ENCODE measurements at places on chromosomes 11 and 22.

DNA sequence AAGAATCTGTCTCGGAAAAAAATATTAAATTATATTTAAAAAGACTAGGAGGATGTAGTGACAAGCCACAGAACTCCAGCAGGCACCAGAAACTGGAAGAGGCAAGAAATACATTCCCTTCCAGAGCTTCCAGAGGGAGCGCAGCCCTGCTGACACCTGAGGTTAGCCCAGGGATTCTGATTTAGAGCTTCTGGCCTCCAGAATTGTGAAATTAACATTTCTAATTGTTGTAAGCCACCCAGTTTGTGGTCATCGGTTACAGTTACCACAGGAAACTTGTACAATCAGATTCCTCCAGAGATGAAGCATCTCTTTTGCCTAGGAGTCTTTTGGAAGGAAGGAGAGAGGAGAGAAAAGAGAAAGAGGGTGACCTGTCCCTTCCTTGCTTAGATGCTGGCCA, 6.4 kb upstream of the UBASH3B start:
- no peak for DNase-seq

DNA sequence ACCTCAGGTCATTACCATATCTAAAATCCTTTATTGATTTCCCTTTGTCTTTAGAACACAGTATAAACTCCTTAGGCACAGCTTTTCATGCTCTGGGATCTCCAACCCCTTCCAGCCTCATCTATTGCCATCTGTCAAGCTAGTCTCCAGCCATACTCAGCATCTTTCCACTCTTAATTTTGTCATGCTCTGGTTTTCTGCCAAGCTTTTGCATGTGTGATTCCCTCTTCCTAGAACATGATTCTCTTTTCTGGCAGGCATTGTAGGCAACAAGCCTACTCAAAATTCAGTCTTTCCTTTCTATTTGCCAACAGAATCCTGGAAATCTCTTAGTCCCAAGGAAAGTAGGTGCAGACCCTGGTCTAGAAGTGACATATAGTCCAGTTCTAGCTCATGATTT, 35.5 kb upstream of the SLC6A5 start:
- no peak for DNase-seq

GRCh38 chr22:30582788-30583545, 8.5 kb upstream of the GAL3ST1 start:
- DNase-seq: no peak

GRCh38 chr11:129700701-129701100, 114.9 kb upstream of the TMEM45B start:
- DNase-seq: no peak

- no peak for DNase-seq
Observed at GRCh38 chr22:46792061-46792796, 29.8 kb downstream of the TBC1D22A start.

DNA sequence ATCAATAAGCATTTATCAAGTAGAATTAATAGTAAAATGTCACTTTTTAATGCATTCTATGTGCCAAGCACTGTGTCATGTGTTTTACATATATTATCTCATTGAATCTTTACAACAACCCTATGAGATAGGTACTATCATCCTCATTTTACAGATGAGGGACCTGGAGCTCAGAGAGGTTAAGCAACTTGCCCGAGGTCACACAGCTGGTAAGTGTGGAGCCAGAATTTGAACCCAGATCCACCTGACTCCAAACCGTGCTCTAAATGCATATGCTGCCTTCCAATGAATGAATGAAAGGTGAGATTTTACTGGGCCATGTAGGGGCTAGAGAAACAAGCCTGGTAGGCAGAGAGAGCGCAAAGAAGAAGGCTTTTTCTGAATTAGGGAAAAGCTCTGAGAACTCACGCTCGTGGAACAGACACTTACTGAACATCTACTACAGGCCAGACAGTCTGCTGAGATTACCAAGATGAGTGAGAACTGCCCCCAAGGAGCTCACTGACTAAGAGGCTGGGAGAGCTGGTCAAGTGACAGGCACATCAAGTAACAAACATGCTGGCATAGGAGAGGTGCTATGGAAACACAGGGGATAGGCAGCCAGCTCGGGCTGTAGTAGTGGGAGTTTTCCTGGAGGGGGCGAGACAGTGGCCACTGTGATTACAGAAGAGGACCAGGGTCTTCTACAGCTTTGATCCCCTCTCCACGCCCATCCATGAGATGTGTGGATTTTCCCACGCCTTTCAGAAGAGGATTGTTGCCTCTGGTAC, 4.4 kb downstream of the ABCG4 start:
- no peak for DNase-seq
